T-cell (primary cell): ENCODE measurements at places on chromosomes 13 and 19.

DNA sequence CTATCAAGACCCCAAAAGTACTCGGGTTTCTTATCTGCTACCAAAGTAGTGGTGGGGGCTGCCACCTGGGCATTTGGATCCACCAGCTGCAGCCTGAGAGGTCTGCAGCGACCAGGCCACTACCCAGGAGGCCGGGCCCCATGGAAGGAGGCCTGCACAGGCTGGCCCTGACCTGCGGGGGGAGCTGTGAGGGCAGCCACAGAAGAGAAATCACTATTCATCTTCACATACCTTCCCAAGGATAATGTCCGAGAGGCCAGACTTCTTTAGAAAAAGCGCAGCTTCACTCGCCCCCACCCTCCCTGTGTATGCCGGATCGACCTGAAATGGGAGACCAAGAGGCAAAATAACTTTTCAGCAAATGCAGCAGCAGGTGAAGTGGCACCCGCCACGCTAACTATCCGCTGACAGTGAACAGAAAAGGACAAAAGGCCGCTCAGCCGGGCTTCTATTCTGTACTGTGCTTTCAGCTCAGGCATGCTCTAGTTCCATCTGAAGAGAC, 30.1 kb downstream of the EPS15L1 start:
- H3K27ac ChIP-seq = no peak overlapping the region
- DNase-seq = no peak
- H3K4me1 ChIP-seq = peaks cover 23% of the 10 kb centered on the region

DNA sequence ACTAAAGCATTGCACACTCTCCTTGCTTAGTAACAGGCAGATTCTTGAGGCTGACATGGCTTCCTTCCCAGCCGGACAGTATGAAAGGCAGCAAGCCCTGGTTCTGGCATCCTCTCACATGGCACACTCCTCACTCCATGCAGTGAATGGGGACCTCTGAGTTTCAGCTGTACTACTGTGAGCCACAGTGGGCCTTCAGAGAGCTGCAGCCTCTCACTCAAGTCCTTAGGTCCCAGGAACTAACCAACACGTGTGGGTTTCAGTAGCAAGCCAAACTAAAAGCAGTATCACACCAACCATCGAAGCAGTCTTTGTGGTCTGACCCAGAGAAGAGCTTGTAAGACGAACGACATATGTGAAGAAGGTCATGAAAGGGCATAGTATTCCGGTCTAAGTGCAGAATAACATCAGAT, 128.2 kb downstream of the TBC1D4 start:
- peaks cover 4% of the 10 kb centered on the region for H3K4me1 ChIP-seq
- H3K36me3 ChIP-seq = no peaks in the 10 kb centered on the region
- H3K27me3 ChIP-seq = peaks cover 3% of the 10 kb centered on the region
- H3K27ac ChIP-seq = no peak overlapping the region
- no peak overlapping the region for H3K4me3 ChIP-seq

DNA sequence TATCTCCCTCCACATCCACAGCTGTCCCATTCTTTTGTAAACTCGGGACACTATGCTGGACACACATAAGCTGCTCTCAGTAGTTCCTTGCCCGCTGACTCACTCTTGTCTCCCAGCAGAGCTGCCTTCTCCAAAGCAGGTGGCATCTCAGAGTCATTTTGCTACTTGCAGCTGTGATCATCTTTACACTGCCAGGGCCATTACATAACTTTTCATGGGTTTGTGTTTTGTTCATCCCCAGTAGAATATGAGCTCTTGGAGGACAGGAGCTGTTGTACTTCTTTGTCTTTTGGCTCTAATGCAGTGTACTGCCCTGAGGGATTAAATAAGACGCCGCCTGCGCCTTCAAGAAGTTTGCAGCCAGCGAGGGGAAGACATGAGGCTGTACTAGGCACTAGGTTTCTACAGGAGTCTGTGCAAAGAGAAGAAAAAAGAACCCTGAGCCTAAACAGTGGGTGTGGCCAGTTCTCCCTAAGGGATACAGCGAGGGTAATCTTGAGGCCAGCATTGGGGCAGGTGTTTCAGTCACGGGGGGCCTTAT, 40.8 kb upstream of the GPR183 start:
- no peak for DNase-seq
- H3K27me3 ChIP-seq = no peaks in the 10 kb centered on the region
- peaks cover 51% of the 10 kb centered on the region for H3K36me3 ChIP-seq
- peaks cover 81% of the 10 kb centered on the region for H3K4me1 ChIP-seq
- H3K4me3 ChIP-seq = no peak overlapping the region
- peak overlapping the region; percentile 54 for H3K27ac ChIP-seq

- H3K4me1 ChIP-seq = no peaks in the 10 kb centered on the region
- no peaks in the 10 kb centered on the region for H3K27me3 ChIP-seq
- peaks cover 48% of the 10 kb centered on the region for H3K36me3 ChIP-seq
- no peak for DNase-seq
- no peak overlapping the region for H3K27ac ChIP-seq
These were observed 10.0 kb downstream of the LHB start for GRCh38 chr19:49006905-49007304.

DNA sequence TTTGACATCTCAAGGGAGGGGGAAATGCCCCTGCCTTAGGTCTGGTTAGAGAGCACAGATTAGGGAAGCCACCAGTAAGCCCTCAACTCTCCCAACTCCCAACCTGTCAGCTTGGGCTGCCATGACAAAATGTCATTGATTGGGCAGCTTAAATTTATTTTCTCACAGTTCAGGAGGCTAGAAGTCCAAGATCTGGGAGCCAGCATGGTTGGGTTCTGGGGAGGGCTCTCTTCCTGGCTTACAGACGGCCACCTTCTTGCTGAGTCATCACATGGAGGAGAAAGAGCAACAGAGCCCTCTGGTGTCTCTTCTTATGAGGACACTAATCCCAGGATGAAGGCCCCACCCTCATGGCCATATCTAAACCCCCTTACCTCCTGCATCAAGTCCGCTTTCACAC, 24.2 kb downstream of the C19orf12 start:
- H3K4me1 ChIP-seq = no peaks in the 10 kb centered on the region
- H3K27ac ChIP-seq = peak overlapping the region; percentile 13

GRCh38 chr13:19117913-19118739, 63.5 kb downstream of the TUBA3C start:
- no peaks in the 10 kb centered on the region for H3K27me3 ChIP-seq
- H3K4me1 ChIP-seq = no peaks in the 10 kb centered on the region
- H3K36me3 ChIP-seq = no peaks in the 10 kb centered on the region

- no peaks in the 10 kb centered on the region for H3K36me3 ChIP-seq
- H3K4me3 ChIP-seq = no peak overlapping the region
- peaks cover 3% of the 10 kb centered on the region for H3K4me1 ChIP-seq
- H3K27ac ChIP-seq = no peak overlapping the region
These were observed 146.5 kb downstream of the PCCA start for GRCh38 chr13:100235311-100235901.
